Activated CD4-positive, CD25-positive, alpha-beta regulatory T cell (primary cell): ENCODE measurements at places on chromosomes 5 and 9.

DNA sequence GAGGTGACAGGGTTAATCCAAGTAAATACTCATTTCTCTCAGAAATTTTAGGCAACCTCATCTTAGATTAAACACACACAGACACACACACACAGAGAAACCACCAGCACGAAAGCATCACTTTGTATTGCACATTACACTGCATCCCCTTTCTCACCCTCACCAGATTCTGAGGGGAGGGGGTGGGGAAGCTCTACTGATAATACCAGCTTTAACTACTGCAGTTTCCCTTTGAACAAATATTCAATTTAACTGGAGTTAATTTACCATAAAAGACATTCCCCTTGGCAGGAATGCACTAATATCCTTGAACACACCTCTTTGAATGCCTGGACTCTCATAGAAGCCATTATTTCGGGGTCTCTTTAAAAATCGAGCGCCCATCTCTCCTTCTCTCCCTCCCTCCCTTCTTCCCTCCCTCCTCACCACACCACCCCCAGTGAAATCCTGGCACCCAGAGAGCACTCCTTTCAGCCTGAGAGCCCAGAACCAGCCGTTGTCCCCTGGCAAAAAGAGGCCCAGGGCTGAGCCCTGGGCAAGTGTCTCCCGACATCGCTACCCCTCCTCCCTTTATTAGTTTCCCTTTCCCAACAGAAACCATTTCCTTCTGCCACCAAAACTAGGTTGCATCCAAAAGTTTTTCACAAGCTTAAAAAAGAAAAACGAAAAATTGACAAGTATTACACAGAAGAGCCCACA is 2.8 kb upstream of the NFIB start:
- no peak for DNase-seq

DNA sequence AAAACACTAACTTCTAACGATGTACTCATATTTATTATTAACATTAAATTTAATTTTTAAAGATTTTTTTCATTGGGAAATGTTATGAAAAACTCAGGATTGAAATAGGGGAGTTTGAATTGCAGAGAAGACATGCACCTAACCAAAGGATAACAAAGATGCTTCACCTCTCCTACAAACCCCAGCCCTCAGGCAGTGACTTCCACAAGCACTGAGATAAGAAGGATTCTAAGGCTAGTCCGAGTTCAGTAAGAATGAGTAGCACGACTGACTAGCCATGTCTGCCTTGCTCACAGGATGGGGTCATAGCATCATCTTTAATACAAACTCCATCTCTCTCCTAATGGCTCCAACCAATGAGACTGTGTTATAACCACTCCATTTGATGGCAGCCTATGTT is 7.1 kb upstream of the OR5C1 start:
- DNase-seq: no peak

GRCh38 chr5:145829708-145830361 is 5.3 kb downstream of the PRELID2 start:
- no peak for DNase-seq

DNA sequence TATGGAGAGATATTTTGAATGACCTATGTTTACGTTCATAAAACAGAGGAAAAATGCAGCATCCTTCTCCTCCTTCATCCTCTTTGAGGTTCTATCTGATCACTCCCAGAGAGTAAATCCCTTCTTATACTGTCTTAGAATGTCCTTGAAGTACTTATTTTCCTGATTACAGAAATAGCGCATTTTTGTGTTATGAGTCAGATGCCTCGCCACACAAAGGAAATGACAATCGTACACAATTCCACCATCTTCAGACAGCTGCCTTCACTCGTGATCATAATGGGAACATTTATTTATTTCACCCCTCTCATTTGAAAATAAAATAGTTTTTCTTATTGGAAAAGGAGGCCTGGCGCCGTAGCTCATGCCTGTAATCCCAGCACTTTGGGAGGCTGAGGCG is 2.4 kb upstream of the GLT6D1 start:
- no peak for DNase-seq

DNA sequence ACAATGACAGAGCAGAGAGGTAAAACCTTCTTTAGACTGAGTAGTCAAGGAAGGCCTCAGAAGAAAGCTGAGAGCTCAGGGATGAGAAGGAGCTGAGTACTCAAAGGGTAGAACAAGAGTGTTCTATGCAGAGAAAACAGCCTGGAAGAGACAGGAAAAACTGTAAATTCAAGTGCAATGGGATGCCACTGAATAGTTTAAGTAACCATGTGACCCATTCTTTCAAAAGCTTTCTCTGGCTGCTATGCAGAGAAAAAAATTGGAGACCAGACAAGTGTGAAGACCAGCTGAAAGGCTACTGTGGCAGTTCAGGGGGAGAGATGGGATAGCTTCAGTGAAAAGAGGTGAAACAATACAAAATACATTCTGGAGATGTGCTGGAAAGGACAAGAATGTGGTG is 61.3 kb upstream of the RNF38 start:
- no peak for DNase-seq

DNA sequence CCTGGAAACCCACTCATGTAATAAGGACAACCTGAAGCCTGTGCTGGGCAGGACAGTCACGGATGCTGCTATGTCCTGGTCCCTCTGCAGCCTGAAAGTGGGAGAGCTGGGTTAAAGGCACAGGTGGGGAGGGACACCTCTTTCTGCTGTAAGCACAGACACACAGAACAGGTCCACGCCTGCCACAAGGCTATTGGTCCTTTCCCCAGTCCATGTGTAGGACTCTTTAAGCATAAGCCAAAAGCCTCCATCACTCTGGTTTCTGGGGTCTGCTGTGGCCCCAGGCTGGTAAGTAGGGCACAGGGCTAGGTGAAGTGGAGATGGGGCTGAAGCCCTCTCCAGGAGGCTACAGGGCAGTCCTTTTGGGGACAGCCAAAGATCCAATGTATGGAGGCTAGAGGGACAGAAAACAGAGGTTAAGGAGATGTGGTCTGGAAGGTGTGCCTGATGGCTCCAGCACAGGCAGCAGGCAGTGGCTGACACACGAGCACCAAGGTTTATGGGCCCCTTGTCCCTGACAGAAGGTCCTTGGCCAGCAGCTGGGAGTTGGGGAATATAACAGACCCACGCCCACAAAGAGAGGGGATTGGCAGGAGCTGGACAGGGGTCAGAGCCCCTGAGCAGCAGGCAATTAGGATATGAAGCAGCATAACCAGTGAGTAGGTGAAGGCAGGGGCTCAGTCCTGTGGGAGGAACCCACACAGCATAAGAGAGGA is 203.6 kb upstream of the MVB12B start:
- no peak for DNase-seq

- no peak for DNase-seq
Observed at GRCh38 chr5:71844862-71845261, 125.8 kb downstream of the CARTPT start.

GRCh38 chr5:73836607-73837006 is 210.6 kb downstream of the ARHGEF28 start:
- DNase-seq: no peak

GRCh38 chr9:120397453-120397852 is 182.5 kb downstream of the CDK5RAP2 start:
- no peak for DNase-seq

- no peak for DNase-seq
Observed at GRCh38 chr9:109036744-109037680, 23.7 kb upstream of the CTNNAL1 start.

DNA sequence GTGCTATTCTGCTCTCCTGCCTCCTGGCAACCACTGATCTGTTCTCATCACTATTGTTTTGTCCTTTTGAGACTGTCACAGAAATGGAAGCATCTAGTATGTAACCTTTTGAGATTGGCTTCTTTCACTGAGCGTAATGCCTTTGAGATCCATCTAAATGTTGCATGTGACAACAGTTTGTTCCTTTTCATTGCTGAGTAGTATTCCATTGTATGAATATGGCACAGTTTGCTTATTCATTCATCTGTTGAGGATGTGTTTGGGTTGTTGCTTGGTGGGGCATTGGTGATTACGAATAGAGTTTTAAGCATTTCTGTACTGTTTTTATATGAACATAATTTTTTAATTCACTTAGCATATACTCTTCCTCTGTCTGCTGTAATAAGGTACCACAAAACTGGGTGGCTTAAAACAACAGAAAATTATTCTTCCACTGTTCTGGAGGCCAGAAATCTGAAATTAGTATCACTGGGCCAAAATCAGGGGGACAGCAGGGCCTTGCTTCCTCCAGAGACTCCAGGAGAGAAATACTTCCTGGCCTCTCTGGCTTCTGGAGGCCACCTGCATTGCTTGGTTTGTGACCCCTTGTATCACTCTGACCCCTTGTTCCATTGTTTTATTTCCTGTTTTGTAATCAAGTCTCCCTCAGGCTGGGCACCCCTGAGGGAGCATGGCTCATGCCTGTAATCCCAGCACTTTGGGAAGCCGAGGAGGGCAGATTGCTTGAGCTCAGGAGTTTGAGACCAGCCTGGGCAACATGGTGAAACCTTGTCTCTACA is 53.0 kb downstream of the EXOSC2 start:
- DNase-seq: no peak
